ENCODE measurements at places on chromosomes 4 and X.

DNA sequence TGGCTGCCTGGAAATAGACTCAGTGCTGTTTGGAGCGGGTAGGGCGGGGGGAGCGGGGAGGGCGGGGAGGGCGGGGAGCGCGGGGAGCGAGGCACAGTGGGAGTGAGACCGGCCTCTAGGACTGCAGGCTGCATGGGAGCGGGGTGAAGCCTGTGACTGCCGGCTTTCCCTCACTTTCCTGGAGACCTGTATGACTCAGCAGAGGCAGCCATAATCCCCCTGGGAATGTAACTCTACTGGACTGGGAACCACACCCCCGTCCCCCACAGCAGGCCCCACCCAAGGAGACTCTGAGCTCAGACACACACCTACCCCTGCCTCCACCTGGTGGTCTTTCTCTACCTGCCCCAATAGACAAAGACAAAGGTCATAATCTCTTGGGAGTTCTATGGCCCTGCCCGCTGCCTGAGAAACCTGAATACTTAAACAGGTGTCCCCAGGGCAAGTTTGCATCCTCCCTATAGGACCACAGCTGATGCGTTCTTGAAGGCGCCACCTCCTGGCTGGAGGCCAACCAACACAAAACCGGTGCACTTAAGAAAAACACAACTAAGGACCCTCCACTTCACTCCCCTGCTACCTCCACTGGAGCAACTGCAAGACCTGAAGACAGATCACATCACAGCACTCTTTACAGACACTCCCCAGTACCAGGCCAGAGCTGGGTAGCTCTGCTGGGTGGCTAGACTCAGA is 18.0 kb downstream of the HDAC8 start:
- no peak for DNase-seq

DNA sequence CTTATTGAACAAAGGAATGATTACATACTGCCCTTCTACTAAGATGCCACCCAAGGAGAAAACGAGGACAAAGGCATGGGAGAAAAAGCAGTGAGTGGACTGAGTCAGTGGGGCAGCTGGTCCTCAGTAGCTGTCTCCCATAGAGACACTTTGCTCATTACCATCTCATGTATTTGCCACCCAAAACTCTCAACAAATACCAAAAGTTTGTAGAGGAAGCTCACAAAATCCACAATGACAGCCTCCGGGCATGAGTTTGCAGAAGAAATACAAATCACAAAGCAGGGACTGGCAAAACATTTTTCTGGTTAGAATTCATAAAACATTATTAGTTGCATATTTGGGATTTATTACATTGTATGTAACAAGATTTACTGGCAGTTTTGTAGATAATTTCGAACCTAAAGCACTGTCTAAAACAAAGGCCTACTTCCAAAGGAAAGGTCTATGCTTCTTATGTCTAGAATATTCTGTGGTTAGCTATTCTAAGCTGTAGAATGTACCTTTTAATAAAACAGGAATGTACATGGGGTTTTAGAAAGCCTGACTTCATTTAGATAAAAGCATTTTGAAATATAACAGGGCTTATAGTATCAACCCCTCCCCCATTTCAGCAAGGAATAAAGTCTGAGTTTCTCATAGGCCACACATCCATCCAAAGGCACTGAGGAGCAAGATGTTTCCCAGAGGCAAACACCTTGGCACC is 17.7 kb downstream of the PCDH18 start:
- DNase-seq, result no peak

DNA sequence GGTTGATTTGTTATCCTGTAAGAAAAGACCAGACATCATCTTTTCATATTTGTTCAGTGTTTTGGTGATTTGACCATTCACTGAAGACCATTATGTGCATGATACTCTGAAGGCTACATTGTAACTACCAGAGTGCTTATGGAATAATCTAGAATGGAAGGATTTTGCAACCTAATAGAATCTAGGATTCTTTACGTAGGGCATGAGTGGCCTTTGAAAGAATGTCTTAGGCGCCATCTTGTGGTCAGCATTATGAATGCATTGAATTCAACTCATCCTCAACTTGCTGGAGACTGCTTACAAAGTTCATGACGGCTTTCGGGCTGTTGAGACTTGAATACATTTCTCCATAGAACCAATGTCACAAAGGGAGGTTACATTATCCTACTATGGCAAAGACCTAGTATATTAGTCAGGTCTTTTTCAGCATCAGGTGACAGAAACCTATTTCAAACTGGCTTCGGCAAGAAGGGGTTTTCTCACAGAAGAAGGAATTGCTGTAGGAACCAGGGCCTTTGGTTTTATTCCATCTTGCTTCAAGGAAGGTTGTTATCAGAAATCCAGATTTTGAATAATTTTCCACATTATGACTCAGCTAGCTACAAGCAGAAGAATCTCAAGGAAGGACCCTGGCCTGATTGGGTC is 104.1 kb downstream of the GPAT3 start:
- no peak for DNase-seq

- no peak for DNase-seq
Measured at GRCh38 chr4:30768277-30768676, 48.1 kb downstream of the PCDH7 start.

DNA sequence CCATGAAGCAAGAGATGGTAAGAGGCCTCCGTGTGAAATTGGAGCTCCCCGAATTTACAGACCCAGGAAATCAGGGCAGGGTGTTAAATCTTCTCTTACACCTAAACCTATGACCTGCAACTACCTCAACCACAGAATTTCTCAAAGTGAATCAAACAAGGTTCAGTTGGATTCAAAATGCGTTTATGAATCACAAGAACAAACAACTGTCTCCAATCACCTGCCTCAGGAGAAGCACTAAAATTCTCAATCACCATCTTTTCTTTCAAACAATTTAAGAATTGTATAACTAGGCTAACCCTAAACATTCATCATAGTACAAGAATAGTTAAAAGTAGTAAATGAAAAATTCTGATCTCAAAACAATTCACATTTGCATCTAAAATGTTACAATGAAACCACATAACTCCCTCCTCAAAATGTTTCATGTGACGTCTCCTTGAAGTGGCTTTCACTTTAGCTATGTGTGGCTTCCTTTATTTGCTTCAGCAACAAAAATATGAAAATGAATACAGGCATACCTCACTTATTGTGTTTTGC is 19.2 kb downstream of the PPP3CA start:
- no peak for DNase-seq

DNA sequence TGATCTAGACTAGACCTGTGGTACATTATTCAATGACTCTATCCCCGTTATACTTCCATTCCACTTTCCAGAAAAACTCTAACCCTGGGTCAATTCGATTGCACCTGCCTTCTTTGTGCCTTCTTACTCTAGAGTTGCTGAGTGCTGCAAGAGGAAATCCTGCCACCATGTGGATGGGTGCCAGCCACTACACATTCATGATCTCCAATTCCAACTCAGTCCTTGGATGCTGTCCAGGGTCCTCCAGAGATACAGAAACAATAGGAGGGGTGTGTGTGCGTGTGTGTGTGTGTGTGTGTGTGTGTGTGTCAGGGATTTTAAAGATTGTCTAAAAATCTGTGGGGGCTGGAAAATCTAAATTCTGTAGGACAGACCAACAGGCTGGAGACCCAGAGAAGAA is 42.9 kb upstream of the INTS6L start:
- DNase-seq, result no peak

- DNase-seq, result no peak
Measured at GRCh38 chr4:143285696-143286437, 50.8 kb upstream of the GAB1 start.

DNA sequence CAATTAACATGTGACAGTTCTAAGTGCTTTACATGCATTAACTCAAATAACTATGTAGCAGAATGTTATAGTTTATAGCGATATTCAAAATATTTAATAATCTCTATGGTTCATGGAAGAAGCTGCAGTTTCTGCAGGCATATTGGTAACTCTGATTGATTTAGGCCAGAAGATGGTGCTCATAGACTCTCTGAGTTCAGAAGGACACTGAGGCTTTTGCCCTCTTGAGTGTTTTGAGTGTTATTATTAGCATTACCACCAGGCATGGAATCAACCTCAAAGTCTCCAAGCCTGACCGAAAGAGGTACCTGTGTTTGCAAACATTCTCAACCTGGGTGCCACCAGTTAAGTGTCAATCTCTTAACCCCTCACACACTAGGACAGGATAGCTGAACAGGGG is 792.3 kb upstream of the PCDH7 start:
- no peak for DNase-seq

DNA sequence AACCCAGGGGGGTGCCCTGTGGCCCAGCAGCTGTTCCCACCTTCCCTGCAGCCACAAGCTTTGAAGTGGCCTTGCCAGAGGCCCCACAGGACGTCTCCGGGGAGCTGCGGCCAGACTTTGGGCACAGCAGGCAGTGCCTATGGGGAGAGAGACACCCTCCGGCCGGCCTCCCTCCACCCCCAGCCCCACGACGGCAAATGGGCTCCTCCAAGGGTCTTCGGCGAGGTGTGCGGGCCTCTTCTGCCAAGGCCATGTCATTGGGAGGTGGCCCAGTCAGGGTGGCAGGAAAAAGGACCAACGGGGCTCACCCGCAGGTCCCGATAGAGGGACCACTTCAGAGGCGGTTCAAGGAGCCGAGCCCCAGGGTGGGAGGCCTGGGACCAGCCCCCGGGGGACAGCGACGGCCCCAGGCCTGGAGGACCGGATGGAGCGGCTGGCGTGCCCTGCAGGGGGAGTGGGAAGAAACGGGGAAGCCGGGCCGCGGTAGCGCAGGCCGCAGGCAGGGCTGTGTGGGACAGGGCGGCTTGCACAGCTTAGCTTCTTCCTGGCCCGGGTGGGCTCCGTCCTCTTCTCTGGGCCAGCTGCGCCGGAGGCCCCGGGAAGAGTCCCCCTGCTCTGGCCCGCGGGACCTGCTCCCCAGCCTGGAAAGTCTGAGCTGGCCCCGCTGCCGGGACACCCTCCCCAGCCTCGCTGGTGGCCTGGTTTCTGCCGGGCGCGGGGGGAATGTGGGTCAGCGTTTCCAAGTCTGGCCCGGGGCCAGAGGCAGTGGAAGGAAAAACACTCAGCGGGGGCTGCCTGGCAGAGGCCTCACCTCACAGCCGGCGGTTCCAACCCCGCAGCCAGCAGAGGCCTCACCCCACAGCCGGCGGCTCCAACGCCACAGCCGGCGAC is 21.9 kb upstream of the SPON2 start:
- DNase-seq, result no peak

GRCh38 chrX:19545651-19546050 is 30.3 kb upstream of the MAP3K15 start:
- DNase-seq, result no peak

DNA sequence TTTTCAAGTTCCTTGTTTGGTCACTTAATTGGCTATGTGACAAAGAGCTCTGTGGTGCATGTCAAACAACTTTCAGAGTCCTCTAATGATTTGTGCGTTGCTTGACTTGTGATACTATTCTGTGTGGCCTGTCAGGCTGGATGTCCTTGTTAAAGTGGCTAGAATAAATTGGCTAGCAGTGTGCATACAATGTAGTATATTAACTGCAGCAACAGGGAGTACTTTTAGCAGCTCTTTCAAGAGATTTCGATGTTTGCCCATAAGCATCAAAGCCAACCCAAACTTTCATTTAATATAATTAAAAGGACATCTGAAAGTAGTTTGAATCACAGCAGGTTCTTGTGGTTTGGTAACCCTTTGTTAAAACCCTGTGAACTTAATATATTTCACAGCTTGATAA is 718.9 kb downstream of the ADGRL3 start:
- no peak for DNase-seq

- DNase-seq, result no peak
Measured at GRCh38 chr4:169212981-169213380, 57.8 kb downstream of the SH3RF1 start.

GRCh38 chrX:30610026-30610425 is 32.5 kb upstream of the TASL start:
- DNase-seq, result no peak

GRCh38 chrX:155046811-155047528 is 20.3 kb downstream of the FUNDC2 start:
- no peak for DNase-seq

DNA sequence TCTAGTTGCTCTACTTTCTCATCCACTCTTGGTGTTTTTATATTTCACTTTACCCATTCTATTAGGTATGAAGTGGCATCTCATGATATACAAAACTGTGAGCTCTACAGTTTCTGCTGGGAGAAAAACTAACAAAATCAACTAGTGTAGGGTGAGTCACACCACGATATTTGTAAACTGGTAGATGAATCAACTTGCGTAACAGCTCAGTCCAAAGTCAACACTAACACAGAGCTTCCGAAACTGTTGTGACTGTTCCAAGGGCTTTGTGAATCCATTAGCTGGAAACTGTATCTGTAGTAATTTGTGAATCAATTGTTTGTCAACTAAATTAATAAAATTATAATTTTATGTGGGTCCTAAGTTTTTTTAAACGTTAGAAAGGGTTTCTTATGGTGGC is 119.8 kb upstream of the TSPAN5 start:
- DNase-seq, result no peak

DNA sequence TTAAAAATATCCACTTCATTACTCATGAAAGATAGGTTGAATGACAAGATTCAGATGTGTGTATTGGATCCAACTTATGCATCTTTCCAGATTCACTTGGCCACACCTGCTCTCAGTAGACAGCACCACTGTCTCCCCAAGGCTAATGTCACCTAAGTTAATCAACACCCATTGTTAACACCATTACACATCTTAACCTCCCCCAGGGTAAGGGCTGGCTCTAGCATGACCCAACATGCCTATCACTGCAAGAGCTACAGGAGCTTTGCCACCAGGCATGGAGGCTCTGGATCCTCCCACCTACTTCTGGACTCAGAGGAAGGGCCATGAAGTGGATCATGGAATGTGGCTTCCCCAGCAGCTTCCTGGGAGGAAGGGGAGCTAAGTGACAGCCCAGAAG is 32.8 kb upstream of the LSM6 start:
- DNase-seq, result no peak

DNA sequence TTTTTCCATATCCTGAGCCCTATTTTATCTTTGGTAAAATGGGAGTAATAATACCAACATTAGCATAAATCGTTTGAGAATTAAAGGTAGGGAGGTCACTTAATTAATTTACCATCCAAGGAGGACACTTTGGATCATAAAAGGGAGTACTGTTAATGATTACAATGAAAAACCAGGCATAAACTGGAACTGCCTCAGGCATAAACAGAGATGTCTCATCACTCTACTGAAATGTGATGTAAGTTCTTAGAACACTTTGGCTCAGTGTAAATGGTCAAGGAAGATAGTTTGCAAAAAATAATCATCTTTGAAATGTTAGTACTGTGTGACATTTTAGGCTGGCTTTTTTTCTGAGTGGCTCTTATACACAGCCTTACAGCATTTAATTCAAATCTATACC is 268.7 kb downstream of the SLC39A8 start:
- no peak for DNase-seq

GRCh38 chrX:270848-271367 is 10.3 kb upstream of the PLCXD1 start:
- DNase-seq, result no peak

All from stimulated activated CD8-positive, alpha-beta memory T cell treated with anti-CD3 and anti-CD28 coated beads, Interleukin-7, amount 100 ng/mL, for 48 hours (primary cell).